ENCODE measurements at places on chromosomes 3 and 15.

DNA sequence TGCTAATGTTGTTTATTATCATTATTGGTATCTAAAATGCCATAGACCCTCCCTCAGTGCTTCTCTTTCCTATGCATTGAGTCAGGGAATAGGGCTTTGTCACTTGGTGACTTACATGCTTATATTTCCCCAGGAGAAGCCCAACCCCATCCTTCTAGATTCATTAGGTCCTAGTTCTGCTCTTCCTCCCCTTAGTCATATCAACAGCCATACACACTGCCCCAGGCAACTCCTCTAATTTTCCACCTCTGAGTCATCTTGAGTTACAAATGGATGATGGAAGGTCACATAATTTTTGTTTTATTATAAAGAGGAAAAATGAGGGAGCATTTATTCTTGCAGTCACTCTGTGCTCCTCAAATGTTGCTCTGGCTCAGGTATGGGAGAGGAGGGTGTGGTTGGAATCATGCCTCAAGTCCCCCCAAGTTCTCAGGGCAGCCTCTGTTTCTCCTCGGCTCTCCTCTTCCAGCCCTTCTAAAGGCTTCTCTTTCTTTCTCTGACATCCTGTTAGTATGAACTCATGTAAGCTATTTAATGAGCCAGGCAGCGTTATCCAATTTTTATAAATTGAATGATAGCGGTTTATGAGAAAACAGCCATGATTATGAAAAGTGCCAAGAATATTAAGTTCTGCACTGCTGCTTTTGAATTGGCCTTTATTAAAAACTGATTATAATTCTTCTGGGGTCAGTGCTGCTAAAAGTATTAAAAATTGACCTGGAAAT is 45.6 kb upstream of the FSTL1 start:
- no peak for DNase-seq

GRCh38 chr3:45092132-45093031 is 53.8 kb downstream of the CDCP1 start:
- DNase-seq = no peak

- DNase-seq = no peak
Measured at GRCh38 chr3:119518026-119518425, 19.7 kb downstream of the TIMMDC1 start.

DNA sequence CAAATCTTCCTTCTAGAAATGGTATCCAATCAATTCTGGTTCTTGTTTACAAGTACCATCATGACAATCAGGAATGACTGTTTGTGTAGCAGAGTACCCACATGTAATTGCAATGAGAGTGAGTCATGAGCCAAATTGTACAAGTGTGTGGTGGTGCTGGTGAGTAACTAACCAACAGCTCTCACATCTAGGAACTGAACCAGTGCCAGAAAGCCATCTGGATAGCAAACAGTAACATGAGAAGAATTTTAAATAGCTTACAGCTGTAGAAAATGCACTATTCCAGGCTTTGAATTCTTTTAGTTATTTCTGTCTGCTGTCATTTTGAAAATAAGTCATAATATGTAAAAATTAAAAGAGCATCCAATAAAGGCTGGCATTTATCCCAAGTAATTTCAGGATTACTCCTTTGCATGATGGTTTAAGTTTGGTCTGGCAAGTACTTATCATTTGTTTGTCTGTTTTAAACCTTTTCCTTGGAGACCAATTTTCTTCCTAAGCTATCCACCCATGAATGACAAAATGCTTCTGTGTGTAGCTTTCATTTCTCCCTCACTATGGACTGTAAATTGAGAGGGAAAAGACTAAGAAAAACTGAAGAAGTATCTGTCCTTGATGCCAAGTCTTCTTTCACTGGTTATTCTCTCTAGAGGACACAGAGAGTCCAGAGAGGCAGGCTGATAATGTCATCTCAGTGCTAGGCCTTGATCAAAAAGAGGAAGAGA is 60.0 kb downstream of the PIK3CB start:
- DNase-seq = peak; percentile 76

All from bone marrow (tissue), 2 donors.